ENCODE measurements at places on chromosomes 5 and 9.

- peak; percentile 80 for DNase-seq
Measured at GRCh38 chr5:145825751-145826180, 9.4 kb downstream of the PRELID2 start.

DNA sequence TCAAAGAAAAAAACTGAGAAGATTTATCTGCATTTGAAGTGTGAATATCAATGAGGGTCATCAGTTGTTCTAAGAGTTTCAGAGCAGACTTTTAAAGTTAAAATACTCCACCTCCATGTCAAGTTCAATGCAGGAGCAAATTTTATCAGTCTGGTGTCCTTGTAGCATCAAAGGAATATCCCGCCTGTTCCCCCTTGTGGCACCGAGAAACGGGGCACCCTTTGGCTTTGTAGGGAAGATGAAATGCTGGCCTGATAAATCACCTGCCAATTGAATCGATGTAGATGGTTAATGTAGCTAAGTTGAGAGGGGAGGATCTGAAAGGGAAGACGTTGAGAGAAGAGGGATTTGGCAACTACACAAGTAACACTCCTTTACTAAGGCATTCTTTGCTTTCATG, 714.5 kb downstream of the EFNA5 start:
- DNase-seq, result no peak

- no peak for DNase-seq
Measured at GRCh38 chr5:110088676-110089436, 399.1 kb downstream of the MAN2A1 start.

GRCh38 chr5:77312413-77312812, 101.9 kb downstream of the PDE8B start:
- DNase-seq, result peak; percentile 47

DNA sequence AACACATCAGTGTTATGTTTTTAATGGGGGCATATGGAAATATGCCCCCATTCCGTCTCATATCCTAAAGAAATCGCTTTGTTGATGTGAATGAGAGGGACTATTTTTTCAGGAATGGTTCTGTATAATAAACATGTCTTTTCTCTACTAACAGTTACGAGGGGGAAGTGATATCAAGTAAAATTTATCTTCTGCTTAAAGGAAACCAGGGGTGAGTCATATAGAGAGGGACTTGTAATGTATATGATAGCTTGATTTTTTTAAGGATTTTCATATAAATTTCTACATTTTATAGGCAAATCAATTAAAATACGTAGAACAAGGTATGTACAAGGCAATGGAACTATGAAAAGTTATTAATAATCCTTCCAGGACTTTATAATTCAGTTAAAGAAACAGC, 207.1 kb downstream of the SEMA5A start:
- no peak for DNase-seq

GRCh38 chr5:173012882-173013281, 29.3 kb downstream of the ATP6V0E1 start:
- peak; percentile 49 for DNase-seq

- DNase-seq, result no peak
Measured at GRCh38 chr9:122029898-122030297, 63.2 kb downstream of the TTLL11 start.

DNA sequence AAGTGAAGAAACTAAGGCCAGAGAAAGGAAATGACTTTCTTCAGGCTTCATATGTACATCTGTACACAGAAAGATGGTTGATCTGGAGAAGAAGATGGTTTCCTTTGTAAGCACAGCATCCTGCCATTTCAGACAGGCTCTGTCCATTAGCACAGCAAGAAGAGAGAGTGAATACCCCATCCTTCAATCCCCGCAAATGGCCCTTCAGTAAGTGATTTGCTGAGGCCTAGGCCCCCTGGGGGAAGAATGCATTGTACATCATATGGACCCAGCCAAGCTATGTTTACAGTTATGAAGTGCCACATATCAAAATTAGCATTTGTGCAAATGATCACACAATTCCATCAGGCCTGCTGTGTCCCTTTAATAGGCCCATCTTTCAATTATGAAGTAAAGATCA, 657.4 kb downstream of the BRINP1 start:
- no peak for DNase-seq

- DNase-seq, result no peak
Measured at GRCh38 chr9:128595471-128595870, 43.1 kb downstream of the SPTAN1 start.

- DNase-seq, result no peak
Measured at GRCh38 chr5:176879663-176880361, 19.3 kb downstream of the HK3 start.

DNA sequence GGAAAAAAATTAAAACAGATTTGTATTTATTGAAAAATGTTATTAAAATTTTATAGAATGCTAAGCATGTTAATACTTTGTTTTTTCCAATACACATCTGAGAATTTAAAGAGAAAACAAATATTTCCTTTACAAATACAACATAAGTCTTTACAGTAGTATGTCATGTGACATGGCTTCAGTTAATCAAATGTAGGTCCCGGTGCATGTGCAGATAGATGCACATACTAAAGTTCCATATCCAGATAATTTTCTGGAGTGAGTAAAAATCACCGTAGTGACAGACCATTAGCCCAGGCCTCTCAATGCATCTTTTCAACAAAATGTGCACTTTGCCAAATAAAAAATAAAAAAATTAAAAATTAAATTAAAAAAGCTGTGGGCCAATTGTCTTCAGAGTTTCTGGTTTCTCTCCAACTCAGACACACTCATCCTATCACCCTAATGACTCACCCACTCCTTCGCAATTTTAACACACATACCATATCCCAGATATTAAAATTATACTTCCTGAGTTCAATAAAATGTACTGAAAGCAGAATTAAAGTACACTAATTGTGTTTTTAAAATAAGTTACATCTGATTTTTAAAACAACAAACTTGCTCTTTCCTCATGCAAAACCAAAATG, 508.1 kb downstream of the NR2F1-AS1 start:
- no peak for DNase-seq

GRCh38 chr5:107319901-107320300, 350.8 kb downstream of the EFNA5 start:
- DNase-seq, result no peak

- DNase-seq, result no peak
Measured at GRCh38 chr9:93301911-93302541, 118.1 kb downstream of the WNK2 start.

DNA sequence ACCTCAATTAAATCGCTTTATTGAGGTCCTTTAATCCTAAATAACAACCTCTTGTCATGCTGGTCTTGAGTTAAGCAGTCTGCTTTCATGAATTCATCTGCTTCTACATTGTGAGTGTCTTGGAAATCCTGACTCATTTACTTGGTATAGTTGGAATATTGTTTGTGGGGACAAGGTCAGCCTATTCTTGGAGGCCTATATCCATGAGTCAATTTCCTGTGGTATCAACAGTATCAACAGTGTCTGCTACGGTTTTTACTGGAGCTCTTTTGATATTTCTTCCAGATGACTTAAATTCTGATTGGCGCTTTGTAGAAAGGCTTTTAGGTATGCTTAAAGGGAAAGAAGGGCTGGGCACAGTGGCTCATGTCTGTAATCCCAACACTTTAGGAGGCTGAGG, 71.2 kb upstream of the PARP8 start:
- no peak for DNase-seq

- DNase-seq, result no peak
Measured at GRCh38 chr5:142308358-142308757, 16.5 kb downstream of the SPRY4 start.

- no peak for DNase-seq
Measured at GRCh38 chr5:72224946-72225463, 95.0 kb downstream of the MRPS27 start.

DNA sequence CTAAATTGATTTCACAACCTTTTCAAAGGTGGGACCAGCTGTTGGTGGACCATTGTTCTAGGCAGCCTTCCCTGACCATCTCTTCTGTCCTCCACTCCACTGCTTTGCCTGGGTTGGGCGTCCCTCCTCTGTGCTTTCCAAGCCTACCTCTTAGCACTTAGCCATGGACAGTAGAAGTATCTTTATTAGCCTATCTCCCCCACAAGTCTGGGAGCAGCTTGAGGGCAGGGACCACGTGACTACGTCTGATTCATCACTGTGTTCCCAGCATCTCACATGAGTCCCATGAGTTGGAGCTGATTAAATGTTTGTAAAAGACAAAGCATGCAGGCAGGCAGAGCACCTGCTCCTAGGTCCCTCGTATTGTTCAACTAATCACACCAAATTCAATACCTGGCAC, 20.9 kb downstream of the MORN5 start:
- DNase-seq, result no peak

DNA sequence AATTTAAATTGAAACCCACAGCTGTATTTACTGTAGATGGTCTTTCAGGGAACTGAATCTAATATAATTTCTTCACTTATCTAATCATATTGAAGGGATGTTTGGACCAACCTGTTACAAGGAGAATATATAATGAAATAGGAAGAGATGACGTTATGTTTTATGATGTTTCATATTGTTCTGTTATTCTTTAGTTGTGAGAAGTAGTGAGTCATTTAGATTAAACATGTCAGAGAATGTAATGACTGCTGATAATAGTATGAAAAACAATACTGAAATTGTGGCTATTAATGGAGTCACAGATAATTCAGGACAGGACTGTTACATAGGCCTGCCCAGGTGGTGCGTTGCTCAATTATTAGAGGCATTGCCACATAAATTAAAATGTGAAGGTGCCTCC, 1993.4 kb downstream of the EFNA5 start:
- peak; percentile 1 for DNase-seq

- DNase-seq, result no peak
Measured at GRCh38 chr5:69217151-69217511, 17.6 kb upstream of the CDK7 start.

DNA sequence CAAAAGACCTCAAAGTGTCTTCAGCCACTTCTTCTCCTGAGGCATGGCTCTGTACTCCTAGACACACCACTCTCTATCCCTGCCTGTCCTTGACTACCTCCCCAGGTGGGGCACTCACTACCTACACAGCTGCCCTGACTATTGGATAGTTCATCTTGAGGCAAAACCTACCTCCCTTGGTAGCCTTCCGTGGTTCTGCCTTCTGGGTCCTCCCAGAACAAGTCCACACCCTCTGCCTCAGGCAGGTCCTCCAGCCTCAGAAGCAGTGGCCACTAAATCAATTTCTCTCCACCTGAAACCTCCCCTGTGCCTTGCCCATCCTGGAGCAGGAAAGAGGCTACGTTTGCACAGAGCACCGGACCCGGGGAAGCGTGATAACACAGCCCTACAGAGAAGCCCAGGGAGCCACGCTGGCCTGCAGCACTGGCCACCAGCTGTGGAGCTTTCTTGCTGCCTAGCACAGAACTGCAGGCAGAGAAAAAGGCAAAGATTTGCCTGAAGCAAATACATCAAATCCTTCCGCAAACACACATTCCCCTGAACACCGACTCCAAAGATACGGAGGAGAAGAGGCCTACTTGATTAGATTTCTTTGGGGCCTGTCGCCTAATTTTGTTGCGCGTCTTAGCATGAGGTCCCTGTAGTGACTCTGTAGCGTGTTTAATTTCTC, 141.8 kb downstream of the C9orf50 start:
- no peak for DNase-seq

GRCh38 chr9:135117281-135117680, 29.8 kb downstream of the OLFM1 start:
- DNase-seq, result no peak

DNA sequence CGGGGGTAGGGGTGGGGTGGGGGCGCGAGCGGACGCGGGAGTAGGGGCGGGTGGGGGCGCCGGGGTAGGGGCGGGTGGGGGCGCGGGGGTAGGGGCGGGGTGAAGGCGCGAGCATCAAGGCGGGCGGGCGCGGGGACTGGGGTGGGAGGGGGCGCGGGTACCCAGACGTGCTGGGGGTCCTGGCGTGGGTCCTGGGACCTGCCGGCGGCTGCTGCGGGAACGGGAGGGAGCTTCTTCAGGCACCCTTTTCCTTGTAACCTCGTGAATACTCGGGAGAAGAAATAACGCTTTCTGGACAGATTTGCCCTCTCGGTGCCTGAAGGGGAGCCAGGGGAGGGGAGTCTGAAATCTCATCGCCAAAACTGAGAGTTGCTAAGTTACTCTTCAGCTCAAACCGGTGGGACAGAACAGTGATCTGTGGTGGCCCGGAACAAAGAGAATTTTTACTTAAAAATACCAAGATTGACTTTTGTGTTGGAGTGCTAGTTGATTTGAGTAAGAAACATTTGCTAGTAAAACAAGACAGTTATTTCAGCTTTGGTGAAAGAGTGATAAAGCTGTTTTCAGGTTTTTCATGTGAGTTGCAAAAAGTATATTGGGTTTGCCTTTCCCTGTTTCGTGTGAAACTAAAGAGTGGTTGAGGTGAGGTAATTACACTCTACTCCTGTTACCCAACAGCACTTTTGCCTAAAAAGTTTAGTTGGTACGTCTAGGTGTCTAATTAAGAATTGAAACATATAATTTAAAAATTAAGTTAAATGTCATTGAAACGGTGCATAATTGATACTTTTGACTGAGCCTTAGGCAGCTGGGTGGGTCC, 643 bp downstream of the PLEKHG4B start:
- DNase-seq, result no peak

DNA sequence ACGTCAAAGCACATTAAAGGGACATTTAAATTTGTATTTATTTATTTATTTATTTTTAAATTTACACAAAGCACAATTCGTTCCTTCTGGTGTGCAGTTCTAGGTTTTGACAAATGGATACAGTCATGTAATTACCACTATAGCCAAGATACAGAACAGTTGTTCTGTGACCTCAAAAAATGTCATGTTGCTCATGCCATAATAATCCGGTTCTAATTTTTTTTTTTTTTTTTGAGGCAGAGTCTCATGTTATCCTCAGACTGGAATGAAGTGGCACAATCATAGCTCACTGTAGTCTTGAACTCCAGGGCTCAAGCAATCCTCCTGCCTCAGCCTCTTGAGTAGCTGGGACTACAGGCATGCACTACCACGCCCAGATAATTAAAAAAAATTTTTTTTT, 7.8 kb downstream of the IGFBPL1 start:
- DNase-seq, result no peak

GRCh38 chr5:139806726-139807646, 11.4 kb downstream of the PSD2 start:
- no peak for DNase-seq

- no peak for DNase-seq
Measured at GRCh38 chr5:6187501-6187900, 190.8 kb downstream of the MED10 start.

DNA sequence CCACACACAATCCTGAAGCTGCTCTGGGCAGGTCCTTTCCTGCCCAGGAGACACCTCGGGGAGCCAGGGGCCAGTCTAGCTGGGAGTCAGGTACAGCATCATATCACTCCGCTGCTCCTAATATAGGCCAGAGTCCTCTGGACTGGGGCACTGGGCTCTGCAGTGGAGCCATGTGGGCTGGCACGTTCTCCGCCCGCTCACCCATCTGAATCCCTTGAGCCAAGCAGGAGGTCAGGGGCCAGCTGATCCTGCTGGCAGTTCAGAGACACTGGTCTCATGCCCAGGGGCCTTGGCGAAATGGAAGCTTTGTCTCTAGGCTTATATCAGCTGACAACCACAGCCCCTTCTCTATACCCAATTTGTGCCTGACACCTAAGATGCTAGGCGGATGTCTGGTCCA, 9.3 kb upstream of the CORO2A start:
- DNase-seq, result no peak

GRCh38 chr9:122370869-122371755, at the start of gene PTGS1:
PTGS1 (plus strand) TSS chr9:122371024; CDS start chr9:122371085, 61 bp downstream.
- peak; percentile 80 for DNase-seq
